ENCODE measurements at places on chromosomes 16 and 17.

- DNase-seq = no peak
Measured at GRCh38 chr16:2232094-2232990, 3.9 kb upstream of the DNASE1L2 start.

- DNase-seq = no peak
Measured at GRCh38 chr17:38575781-38576180, 30.0 kb downstream of the SRCIN1 start.

- DNase-seq = no peak
Measured at GRCh38 chr16:88568710-88569613, 1.2 kb upstream of the ZC3H18 start.

DNA sequence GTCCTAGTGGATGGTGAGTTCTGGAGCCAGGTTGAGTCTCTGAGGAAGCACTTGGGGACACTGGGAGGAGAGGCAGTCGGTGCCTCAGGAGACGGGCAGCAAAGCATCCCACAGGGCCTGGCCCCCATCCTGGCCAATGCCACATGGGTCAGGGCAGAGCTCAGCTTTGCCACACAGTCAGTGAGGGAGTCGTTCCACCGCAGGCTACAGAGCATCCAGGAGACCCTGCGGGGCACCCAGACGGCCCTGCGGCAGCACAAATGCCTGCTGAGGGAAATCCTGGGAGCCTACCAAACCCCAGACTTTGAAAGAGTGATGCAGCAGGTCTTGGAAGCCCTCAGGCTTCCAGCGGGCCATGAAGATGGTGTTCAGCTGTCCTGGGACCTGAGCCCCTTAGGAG lies 39.7 kb downstream of the PLD6 start:
- no peak for DNase-seq

DNA sequence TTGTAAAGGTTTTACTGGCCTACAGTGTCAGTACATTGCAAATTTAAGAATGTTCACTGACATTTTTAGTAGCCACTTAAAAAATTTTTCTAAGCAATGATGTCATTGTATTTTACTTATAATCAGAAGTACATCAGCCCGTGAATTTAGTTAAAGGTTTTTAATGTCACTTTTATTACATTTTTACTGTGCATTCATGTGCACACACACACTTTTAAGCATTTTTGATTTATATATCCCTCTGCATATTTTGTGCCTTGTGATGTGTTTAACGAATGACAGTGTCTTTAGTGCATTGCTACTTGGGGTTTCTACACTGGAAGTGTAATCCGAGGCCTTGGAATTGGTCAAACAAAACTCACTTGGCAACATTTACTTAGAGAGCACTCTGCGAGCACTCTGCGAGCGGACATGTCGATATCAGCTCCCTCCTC lies 190.4 kb downstream of the WWOX start:
- DNase-seq = no peak

GRCh38 chr17:10713318-10713717 lies 15.9 kb downstream of the ADPRM start:
- no peak for DNase-seq

DNA sequence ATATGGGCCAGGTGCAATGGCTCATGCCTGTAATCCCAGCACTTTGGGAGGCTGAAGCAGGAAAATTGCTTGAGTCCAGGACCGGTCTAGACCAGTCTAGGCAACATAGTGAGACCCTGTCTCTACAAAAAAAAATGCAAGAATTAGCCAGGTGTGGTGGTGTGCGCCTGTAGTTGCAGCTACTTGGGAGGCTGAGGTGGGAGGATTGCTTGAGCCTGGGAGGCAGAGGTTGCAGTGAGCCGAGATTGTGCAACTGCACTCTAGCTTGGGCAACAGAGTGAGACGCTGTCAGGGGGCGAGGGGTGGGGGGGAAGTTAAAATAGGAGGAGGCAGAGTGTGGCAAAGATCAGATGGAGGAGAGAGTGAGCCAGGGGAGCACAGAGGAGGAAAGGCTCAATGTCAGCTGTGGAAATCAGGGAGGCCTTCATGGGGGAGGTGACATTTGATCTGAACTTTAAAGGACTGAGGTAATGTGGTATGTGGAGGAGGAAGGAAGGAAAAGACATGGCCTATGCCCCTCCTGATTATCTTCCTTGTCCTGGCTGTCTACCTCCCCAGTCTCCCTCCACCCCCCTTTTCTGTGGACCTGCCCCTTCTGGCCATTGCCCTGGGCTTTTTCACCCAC lies 4.7 kb upstream of the GOT2 start:
- DNase-seq = no peak

DNA sequence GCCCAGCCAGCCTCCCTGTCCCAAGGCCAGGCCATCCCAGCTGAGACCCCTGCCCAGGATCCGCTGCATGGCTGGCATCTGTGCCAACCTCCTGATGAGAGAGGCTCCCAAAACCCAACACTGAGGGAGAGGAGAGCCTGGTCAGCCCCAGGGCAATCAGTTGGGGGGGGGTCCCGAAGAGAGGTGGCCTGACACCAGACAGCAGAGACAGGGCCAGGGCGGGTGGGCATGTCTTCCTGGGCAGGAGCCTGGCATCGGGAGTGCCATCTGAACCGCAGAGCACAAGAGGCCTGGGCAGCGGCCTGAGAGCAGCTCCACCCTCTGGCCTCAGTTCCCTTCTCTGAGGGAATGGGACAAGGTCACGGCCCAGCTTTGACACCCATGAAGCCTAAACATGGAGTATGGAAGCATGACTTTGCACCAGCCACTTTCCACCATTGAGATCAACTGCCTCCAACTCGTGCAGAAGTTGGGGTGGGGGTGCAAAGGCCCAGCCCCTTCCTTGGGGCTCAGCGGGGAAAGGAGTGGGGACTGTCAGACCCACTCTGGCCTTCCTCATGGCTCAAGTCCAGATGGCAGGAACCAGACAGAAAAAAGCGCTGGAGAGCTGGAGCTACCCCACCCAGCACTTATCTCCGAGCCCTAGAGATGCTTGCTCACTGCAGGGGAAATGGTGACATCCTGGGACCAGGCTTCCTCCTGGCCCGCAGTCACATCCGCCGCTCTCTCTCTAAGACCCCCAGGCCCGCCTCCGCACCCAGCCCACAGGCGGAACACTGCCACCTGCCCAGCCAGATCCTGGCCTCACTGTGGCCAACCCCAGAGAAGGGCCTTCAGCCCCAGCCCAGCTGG lies 9.7 kb downstream of the RHBDF2 start:
- DNase-seq = no peak

DNA sequence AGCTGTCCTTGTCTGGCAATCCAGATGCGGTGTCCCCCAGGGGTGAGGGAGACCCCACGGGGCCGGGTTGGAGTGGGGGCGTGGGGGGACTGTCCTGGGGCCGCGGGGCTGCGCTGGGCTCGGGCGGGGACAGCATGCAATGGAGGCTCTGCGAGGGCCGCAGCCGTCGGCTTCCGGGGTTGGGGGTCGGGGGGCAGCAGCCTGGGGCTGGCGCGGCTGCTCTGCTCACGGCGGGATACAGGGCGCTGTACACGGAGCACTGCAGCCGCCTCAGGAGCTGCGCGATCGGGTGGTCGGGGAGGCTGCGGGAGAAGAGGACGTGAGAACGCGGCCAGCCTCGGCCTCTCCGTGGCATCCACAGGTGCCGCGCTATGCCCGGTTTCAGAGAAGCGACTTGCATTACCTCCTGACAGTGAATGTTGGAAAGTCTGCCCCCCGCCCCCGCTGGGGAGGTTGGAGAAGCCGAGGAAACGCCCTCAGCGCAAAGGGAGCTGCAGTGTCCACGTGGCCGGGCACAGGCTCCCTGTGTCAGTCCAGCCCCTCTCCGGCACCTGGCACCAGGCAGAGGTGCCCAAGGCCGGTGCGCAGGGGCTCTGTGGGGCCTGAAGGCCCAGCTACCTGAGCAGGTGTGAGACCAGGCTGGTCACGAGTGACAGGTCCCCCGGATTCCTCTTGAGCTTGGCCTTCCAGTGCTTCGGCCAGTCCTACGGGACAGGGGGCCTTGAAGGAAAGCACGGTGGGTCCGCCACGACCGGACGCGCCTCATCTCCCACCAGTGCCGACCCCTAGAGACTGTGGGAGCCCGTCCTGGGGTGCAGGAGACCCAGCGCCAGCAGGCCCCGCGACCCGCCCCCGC lies 9.4 kb upstream of the SPATA2L start:
- no peak for DNase-seq

DNA sequence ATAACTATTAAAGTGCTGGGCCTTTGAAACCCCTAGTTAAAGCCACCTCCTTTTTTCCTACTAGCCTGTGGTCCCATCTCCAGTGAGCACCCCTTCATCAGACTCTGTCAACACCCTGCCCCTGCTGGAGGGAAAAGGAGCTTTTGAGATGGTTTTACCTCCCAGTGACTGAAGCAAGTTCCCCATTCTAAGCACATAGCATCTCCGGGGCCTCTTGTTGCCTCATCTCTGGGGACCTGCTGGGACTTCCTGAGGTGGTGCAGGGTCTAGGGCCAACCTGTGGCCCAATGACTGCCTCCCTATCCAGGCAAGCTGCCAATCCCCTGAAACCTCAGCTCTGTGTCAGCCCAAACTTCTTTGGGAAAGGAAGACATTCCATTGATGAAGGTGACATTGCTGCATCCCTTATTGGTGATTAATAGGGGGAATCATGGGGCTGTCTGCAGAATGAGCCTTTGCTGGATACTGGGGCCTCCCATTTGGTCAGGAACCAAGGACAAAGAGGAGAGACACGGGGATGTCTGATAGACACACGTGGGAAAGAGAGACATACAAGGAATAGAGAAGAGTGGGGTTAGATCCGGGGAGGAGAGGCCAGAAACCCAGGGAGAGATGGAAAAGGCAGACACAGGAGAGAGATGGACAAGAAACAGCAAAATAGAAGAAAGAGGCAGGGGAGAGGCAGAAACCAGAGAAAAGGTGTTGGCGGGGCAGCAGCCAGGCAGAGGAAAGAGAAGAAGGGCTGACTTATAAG lies 2.4 kb downstream of the C1QL1 start:
- no peak for DNase-seq

DNA sequence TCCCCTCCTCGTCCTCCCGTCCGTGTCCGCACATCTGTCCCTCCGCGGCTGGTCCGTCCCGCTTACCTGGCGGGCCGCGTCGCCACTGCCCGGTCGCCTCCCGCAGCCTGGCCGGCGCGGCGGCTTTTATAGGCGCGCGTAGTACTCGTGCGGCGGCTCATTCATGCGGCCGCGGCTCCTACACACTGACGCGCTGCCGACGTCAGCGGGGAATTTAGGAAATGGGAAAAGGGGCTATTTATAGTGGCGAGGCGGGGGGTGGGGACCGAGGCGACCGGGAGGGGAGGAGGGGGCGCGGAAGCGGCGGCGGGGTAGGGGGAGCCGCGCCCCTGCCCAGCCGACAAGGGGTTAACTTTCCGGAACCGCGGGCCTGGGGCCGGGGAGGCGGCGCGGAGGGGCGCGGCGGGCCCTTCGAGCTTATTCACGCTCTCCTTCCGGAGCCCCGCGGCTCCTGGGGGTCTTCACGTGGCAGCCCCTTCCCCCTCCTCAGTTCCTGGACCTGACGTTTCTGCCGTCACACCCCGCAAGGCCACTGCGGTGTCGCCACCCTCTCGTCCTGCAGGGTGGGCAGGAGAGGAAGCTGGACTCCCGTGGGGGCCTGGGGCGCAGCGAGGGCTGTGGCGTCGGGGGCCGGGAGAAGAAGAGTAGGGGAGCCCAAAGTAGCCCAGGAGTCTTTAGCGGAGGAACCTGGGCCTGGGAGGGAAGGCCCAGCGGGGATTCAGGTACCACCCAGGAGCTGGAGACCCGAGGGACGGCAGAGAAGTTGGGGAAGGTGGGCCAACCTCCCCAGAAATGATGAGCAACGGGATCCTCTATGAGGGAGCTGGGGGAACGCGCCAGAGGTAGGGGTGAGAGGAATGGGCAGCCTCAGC lies 3.6 kb upstream of the HIC1 start:
- DNase-seq = peak; percentile 63

- no peak for DNase-seq
Measured at GRCh38 chr16:22328081-22328725, 31.0 kb downstream of the POLR3E start.

GRCh38 chr17:67863624-67864247 lies 38.4 kb downstream of the BPTF start:
- DNase-seq = no peak

- no peak for DNase-seq
Measured at GRCh38 chr16:23128056-23128455, 21.2 kb downstream of the USP31 start.

- DNase-seq = peak; percentile 29
Measured at GRCh38 chr17:74267987-74268499, 6.0 kb upstream of the DNAI2 start.

GRCh38 chr17:83146347-83146746 lies 66.9 kb downstream of the METRNL start:
- no peak for DNase-seq

- DNase-seq = no peak
Measured at GRCh38 chr17:74042744-74043486, 160.6 kb upstream of the RPL38 start.

GRCh38 chr16:79519448-79519847 lies 81.1 kb downstream of the MAF start:
- peak; percentile 30 for DNase-seq

DNA sequence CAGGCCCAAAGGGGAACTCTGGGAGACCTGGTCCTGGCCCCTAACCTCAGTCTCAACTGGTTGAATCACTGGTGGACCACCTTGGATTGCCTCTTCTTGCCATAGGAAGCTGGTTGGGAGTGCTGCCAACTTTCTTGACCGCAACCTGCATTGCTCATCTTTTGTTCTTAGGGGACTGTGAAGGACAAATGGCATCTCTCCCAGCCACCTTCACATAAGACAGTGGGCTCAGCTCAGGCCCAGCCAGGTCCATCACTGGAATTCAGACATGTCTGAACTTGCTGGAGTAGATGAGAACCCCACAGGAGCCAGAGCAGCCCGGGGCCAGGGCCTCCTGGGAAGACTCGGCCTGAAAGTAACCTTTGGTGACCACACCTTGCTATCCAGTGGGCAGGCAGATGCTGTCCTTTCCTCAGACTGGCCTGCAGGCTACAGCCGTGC lies 18.8 kb downstream of the ADORA2B start:
- no peak for DNase-seq

DNA sequence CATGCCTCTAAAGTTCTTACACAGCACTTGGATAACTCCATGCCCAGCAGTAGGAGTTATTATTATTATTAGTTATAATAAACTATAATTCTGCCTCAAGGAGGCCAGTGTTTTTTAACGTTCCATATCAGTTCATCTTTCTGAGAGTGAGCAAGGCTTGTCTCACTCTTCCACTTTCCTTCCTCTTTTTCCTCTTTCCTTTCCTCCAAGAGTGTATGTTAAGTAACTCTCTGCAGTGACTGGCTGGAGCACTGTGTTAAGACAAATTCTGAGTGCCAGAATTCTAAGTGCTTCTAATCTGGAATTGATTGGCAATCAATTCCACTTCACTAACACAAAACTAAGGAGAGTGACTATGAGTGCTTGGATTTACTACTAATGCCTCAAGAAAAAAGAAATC lies 16.4 kb downstream of the CLEC19A start:
- no peak for DNase-seq

DNA sequence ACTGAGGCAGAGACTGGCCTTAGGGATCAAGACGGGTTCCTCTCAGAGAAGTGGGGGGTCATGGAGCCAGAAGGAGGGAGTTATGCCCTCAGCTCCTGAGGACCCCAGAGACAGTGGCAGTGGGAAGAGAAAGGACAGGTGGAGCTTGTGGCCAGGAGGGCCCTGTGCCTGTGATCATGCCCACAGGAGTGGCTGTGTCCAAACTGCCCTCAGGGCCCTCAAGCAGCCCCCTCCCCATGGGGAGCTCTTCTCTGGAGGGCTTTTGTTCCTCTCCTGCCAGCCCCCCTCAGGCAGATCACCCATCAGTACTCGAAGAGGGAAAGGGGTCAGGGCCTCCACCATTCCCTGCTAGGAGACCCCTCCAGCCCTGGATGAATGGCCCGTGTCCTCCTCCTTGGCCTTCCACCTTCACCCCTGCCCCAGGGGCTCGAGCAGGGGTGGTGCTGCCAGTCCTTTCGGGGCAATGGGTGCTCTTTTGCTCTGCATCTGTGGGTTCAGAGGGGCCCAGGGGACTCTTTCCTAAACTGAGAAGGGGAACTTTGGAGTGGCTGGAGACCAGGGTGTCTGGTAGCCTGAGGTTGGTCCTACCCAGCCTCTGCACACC lies 52.7 kb downstream of the BEAN1 start:
- DNase-seq = no peak
